AG09319 (cell line): ENCODE measurements at places on chromosomes 5 and 9.

DNA sequence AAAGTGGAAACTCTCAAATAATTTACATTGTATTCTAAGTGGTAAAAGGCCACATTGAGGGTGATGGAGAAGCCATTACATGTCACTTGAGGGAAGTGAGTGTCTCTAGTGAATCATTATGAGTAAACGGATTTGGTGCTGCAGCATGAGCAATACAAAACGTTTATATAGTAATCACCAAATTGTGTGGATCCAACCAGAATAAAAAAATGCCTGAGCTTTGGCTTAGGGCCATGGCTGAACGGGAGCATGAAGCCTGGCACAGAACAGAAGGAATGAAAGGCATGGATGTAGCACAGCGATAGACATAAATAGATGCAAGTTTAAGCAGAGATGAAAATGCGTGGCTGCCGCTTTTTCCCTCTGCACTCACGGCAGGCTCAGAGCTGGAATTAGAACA lies 58.3 kb downstream of the PTTG1 start:
- peak; percentile 56 for DNase-seq

- no peak for DNase-seq
These were observed 160.1 kb upstream of the CDKN2B start for GRCh38 chr9:22169243-22169642.

DNA sequence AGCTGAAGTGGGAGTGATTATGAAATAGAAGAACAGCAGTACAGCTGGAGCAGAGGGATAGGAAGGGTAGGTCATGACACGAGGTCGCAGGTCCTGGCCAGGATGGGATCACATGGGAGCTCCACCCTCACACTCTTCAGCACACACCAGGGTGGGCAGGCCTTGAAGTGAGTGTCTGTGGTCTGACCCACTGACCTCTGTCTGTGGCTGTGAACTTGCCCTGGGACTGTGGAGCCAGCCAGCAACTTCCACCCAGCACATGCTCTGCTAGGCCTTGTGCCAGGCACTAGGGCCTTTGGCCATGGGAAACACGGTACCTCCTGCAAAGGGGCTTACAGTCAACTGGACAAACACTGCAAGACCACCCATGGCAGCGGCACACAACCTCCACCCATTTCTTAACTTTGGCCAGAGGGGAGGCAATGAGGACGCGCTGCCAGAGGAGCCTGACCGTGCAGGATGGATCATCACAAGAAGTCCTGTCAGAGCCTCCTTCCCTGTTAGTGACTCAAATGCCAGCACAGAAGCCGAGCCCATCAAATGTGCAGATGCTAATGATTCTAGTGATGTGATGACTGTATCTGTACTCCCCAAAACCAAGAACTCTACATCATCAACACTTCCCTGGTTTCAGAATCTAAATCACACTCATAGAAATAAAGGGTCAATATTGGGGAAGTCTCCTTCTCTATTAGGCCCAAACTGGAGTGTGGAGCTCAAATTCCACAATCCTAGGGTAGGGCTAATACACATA lies 113.6 kb downstream of the DPYSL3 start:
- no peak for DNase-seq

DNA sequence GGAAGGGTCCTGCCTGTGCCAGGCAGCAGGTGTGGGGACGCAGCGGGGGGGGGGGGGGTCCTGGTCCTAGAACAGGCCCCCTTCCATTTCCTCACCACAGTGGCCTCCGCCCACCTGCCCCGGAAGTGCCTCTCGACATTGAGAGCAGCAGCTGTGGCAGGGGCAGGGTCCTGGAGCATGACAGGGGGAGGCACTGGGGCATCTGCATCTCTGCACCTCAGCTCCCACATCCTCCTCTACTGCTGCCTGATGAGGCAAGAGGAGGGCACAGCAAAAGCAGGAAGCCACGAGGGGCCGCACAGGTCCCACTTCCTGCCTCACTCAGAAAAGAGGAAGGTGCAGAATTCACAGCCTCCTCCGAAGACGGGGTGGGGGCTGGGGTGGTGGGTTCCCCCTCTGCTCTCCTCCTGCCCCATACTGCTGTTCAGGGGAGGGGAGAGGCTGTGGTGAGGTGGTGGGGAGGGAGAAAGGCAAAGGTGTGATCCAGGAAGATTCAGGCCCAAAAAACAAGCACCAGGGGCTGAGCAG lies 14.8 kb downstream of the AKNA start:
- no peak for DNase-seq

DNA sequence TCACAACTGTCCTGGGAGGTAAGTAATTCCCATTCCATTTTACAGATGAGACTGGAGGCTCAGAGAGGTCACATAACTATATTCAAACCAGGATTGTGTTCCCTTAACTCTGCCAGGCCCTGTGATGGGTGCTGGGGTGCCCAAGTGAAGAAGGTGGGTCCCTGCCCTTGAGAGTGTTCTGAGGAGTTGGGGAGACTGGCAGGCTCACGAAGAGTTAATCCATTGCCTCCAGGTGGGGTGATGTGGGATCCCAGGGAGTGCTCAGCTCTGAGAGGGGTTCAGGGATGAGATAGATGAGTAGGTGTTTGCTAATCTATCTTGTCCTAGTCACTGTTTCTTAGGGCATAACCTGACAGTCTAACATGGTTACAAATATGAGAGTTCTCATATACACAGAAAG lies 36.7 kb downstream of the GSN start:
- DNase-seq: no peak

- no peak for DNase-seq
These were observed 5.5 kb downstream of the PAX5 start for GRCh38 chr9:37028420-37029031.

DNA sequence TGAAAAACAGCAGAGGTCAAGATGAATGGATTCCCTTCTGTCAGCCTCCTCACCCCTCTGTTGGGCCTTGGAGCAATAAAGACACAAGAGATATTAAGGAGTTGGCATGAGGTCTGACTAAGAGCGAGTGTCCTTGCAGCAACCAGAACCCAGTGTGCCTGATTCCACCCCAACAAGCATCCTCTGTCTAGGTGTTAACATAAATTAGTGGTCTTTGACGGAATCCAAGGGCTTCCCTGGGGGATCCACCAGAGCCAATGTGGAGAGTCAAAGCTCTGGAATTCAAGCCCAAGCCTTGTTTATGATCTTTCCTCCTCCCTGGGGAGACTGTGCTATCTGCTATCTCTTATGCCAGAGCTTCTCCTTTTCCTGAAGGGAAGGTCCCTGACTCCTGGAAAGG lies 128.1 kb upstream of the SMIM23 start:
- DNase-seq: no peak

- DNase-seq: no peak
These were observed 391 bp upstream of the NRG2 start for GRCh38 chr5:140043508-140043872.

- no peak for DNase-seq
These were observed 369.1 kb downstream of the NDUFS4 start for GRCh38 chr5:53929570-53929969.

DNA sequence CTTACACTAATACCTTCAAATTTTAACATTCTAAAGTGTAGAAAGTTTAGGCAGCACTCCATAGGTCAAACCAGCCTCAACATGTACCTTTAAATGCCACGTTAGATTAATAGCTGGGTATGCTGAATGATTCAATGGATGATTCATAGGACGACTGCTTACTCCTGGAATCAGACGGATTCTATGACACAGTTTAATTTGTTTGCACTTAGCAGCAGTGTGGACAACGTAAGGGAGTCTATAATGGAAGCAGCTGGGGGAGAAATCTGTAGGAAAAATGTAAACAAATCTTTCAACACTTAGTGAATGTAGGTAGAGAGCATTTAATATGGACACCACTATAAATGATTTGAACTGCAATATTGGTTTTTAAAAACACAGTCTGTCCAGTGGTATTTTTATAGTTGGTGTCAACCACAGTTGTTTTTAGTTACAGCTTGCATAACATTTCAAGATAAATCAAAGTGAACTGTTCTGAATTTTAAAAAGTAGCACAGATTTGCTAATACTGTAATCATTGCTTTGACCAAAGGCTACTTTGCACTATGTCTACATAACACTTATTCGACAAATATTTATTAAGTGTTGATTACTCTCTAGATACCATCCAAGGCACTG lies 701.5 kb upstream of the MEF2C start:
- no peak for DNase-seq

DNA sequence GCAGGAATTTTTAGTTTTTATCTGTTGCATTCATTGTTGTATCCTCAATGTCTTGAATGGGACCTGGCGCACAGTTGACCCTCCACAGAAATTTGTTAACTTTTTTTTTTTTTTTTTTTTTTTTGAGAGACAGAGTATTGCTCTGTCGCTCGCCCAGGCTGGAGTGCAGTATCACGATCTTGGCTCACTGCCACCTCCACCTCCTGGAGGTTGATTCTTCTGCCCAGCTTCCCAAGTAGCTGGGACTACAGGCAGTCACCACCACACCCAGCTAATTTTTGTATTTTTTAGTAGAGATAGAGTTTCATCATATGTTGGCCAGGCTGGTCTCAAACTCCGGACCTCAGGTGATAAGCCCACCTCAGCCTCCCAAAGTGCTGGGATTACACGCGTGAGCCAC lies 205.9 kb downstream of the ROR2 start:
- no peak for DNase-seq

- DNase-seq: no peak
These were observed 1.3 kb downstream of the TXN start for GRCh38 chr9:110255034-110255462.

DNA sequence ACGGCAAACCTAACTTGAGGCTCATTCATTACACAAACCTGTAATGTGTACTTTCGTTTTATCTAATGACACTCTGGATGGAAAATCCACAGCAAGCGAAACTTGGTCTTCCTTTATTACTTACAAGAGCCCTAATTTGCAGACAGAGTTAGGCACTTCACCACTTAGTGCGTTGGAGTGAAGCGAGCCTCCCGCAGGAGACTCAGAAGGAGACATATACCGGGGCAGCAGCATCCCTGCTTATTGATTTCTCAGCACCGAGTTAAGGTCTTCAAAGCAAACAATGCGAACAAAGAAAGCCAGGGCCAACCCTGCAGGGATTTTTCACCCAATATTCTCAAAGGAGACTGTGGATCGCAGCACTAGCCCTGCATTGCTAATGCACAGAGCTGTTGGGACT lies 28.6 kb downstream of the LSM11 start:
- DNase-seq: no peak

DNA sequence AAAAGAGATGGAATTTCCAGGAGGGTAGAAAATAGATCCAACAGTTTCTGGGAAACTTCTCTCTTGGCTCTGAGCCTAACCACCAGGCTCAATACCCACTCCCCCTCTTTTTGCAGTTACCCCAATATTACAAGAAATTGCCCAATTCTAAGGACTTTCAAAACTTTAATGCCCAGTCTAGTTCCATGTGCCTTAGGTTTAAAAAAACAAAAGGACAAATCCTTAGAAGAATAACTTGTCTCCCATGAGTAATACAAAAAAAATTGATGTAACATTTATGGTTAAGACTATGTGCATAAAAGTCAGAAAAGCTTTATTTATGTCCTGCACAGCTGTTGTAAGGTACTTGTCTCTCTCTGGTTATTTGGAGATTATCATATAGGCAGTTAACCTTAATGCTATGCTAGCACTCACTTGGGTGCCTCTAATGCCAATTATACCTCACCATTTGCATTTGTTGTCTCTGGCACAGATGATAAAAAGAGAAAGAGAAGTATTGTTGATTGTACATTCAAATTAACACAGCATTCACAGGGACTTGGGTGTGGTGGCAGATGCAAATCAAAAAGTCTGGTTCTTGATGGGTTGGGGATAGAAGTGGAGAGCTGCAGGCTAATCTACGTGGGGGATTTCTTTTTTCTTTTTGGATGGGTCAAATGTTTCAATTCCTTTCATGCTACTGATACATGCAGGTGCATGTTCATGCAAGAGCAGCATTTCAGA lies 159.4 kb downstream of the PIK3R1 start:
- no peak for DNase-seq

- no peak for DNase-seq
These were observed 1.4 kb downstream of the PCDHA13 start for GRCh38 chr5:140883373-140883772.
